ENCODE measurements at places on chromosomes 6 and 20.

DNA sequence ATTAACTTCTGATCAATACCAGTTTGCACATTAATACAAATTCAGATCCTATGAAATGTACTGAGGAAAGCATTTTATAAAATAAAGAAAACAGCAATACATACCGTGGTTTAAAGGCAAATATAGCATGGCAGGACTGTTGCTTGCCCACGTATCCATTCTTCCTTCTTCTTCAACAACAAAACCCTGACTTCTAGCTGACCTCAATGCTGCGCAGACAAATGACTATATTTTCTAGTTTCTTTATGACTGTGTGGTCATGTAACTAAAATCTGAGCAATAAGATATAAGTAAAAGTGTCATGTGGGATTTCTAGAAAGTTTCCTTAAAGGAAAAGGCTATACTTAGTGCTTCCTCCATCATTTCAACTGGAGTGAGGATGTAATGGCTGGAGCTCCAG, 85.0 kb downstream of the CDC40 start:
- DNase-seq = no peak

DNA sequence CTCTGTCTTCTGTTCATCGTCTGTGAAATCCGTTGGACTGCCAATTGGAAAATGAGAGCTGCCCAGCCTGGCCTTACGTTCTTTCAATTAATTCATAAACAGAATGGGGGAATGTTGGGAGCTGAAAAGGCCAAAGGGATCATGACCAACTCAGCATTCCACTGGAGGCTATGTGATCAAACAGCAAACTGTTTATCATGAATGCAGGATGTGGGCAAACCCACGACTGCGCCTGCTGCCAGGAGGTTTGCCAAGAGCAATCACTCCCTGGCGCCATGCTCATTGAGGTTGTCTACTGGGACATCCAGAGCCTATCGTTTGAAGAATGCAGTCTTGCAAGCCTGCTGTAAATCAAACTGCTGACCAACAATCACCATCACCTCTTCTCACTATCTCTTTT, 9.3 kb upstream of the FKBP1A start:
- no peak for DNase-seq

- DNase-seq = no peak
These were observed 120.5 kb downstream of the KIF13A start for GRCh38 chr6:17866876-17867444.

DNA sequence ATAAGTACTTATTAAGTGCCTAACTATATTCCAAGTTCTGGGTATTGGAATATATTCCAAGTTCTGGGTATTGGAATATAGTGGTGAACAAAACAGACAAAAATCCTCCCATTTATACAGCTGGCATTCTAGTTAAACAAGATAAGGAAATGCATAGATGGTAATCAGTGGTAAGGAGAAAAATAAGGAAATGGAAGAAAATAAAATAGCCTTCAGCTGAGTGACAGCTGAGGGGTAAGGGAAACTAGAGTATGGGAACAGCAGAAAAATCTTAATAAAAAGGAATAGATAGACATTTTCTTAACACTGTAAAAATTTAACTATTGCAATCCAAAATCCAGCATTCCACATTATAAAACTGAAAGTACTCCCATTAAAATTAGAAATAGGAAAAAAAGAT, 17.2 kb upstream of the WFDC10A start:
- DNase-seq = no peak

- no peak for DNase-seq
These were observed 59.3 kb downstream of the SHPRH start for GRCh38 chr6:145904868-145905267.

- DNase-seq = no peak
These were observed 4.8 kb upstream of the RBPJL start for GRCh38 chr20:45301824-45302271.

DNA sequence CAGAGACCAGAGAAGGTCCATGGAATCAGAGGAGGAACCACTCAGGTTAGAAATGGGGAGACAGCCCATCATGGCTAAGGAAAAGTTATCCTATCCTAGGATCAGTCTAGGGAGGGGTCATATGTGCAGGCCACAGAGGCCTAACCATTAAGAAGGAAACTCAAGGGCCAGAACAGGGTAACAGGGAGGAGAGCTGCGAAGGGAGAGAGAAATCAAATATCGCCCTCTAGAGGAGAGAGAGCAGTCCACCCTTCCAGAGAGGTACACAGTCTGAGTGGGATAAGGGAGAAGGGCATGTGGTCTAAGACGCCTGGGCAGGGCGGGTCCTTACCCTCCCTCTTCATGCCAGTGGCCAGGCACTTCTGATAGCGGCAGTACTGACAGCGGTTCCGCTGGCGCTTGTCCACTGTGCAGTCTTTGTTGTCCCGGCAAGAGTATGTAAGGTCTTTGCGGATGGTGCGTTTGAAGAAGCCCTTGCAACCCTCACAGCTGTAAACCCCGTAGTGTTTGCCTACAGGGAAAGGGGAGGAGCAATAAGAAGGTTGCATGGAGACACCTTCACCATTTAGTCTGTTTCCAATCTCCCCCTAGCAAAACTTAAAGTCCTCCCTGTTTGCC, 2.9 kb downstream of the RXRB start:
- no peak for DNase-seq

DNA sequence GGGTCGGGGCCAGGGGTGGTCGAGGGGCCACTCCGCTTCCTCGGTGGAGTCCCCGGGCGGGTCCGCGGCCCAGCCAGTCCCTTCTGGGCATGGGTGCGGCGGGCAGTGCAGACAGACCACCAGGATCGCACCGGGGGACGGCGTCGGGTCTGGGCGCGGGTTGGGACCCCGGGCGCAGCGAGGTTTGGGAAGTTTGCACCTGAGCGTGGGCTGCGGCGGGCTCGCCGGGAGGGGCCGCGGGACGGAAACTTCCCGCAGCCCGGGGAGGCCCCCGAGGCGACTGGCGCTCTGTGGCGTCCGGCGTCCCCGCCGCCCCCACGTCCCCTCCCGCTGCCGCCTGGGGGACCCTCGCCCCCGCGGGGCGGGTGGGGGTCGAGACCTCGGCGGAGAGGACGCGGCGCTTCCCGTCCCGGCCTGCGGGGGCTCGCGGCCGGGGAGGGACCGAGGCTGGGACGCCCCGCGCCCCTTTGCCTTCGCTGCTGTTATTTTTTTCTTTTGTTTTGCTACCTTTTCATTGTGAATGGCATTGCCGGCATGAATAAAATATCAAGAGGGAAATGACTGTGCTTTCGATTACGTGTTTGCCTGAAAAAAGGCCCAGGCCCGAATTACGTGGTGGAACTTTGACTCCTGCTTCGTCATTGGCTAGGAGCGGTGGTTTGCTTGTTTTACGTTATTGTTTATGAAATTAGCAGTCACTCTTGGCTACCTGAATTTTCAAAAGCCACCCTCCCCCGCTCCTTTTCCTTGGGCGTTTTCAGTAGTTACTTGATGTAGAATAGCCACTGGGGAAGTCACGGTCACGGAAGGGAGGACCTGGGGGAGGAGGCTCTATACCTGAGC, 703 bp downstream of the SNX9 start:
- DNase-seq = peak; percentile 77

GRCh38 chr6:8434727-8435092, 635 bp downstream of the SLC35B3 start:
- DNase-seq = no peak

GRCh38 chr6:142686507-142686887, 258.5 kb downstream of the HIVEP2 start:
- no peak for DNase-seq

- DNase-seq = no peak
These were observed 327.2 kb downstream of the HTR1B start for GRCh38 chr6:77136086-77136485.

- DNase-seq = no peak
These were observed 962.7 kb downstream of the GRIK2 start for GRCh38 chr6:102356170-102356569.

- no peak for DNase-seq
These were observed 210.3 kb downstream of the FOXA2 start for GRCh38 chr20:22374066-22374465.

DNA sequence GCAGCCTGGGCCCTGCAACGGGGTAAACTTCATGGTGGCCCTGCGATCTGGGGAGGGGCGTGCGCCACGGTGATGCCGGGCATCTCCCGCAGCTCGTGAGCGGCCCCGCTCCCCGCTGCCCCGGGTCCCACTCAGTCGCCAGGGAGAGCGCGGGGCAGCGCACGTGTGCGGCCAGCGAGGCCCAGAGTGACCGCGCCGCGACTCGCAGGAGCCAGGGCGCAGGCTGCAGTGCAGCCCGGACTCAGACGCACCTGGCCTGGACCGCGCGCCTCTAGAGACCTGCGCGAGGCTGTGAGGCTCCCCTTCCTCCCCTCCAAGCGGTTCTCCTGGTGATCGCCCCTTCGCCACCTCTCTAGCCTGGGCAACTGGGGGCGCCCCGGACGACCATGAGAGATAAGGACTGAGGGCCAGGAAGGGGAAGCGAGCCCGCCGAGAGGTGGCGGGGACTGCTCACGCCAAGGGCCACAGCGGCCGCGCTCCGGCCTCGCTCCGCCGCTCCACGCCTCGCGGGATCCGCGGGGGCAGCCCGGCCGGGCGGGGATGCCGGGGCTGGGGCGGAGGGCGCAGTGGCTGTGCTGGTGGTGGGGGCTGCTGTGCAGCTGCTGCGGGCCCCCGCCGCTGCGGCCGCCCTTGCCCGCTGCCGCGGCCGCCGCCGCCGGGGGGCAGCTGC, 652 bp downstream of the BMP6 start:
- DNase-seq = no peak

GRCh38 chr6:136992113-136992512, 52.7 kb downstream of the IL20RA start:
- no peak for DNase-seq

GRCh38 chr6:41055149-41055548, 2.1 kb downstream of the APOBEC2 start:
- no peak for DNase-seq

GRCh38 chr6:158560836-158561320, 987 bp downstream of the TMEM181 start:
- no peak for DNase-seq

DNA sequence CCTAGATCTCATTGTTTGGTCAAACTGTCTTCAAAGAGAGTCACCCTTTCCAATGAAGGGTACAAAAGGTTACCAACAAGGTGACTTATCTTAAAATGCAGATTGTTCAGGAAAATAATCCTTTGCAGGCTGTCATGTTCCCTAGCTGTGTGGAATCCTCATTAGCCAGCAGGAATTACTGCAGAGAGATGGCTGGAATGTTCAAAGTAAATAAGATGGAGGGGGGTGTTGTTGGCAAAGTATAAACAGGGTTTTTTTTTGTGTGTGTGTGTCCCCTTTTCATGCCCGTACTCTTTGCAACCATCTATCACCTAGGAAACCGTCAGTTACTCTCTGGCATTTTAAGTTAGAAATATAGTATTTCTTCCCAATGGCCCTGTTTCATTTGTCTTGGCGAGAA, 6.5 kb downstream of the NEDD9 start:
- DNase-seq = no peak

GRCh38 chr6:119277052-119277451, 72.5 kb downstream of the MAN1A1 start:
- DNase-seq = no peak

DNA sequence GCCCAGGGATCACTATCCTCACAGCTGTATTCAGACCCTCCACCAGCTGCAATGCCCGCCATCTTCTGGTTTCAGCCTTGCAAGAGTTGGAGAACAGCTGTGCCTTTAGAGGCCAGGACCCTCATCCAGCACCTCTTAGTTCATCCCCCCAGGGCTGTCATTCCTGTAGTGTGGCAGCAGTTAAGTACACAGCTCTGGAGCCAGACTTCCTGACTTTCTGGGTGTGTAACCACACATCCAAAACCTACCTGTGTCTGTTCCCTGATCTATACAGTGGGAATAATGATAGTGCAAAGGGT, 452 bp upstream of the TREM2 start:
- DNase-seq = no peak

GRCh38 chr6:170292407-170293158, 1.7 kb upstream of the DLL1 start:
- no peak for DNase-seq

- peak; percentile 53 for DNase-seq
These were observed 44.9 kb upstream of the ID1 start for GRCh38 chr20:31560094-31560745.

- no peak for DNase-seq
These were observed 100.3 kb upstream of the MYL9 start for GRCh38 chr20:36441027-36441414.

DNA sequence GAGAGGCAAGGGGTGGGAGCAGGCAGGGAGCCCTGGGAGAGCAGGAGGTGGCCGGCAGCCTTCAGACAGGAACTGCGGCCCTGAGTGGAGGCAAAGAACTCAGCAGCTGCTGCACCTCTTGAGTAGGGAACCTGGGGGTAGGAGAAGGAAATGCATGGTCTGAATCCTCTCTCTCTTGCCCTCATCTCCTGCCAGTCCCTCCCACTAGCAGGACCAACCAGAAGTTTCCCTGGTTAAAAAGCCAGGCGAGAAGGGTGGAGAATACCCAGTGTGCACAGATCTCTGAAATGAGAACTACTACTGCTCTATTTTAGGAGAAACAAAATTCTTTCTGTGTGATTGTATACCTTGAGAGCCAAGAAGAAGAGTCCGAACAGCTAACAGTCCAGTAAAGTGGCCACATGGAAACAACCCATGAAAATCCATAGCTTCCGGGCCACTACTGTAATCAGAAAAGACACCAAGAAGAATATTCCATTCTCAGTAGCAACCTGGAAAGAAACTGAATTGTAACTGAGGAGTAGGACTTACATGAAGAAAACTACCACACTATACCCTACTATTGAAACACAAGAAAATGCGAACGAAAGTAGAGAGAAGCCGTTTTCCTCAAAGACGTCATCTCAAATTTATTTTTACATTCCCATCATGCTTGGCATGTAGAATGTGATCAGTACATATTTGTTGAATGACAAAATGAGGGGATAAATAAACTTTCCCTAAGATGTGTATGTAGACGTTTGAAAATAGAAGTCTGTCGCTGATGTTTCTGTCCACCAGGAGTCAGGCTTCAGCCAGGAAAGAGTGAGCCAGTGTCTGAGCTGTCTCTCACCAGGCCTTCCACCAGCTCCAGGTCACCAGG, 25.6 kb downstream of the WRNIP1 start:
- peak; percentile 47 for DNase-seq

DNA sequence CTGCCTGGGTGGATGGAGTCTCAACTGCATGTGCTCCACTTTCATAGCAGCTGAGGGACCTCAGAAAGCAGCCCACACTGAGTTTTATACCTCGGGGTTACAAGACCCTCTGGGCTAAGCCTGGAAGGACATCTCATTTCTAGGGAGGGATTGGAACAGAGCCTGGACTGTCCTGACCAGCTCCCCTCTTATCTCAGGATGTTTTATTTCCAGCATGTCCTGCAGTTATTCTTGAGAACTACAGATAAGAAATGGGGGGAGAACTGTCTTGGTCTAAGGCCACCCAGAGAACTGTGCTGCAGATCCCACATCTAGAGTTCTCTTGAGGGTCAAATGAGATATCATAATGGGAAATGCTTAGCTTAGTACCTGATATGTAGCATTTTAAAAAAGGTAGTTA, 97.3 kb upstream of the CHD6 start:
- no peak for DNase-seq

GRCh38 chr6:32983493-32983848, 15.1 kb downstream of the BRD2 start:
- DNase-seq = no peak

- DNase-seq = no peak
These were observed 21.1 kb upstream of the PKIB start for GRCh38 chr6:122589115-122589514.
